K562 (cell line): ENCODE measurements at places on chromosomes 6 and 20.

DNA sequence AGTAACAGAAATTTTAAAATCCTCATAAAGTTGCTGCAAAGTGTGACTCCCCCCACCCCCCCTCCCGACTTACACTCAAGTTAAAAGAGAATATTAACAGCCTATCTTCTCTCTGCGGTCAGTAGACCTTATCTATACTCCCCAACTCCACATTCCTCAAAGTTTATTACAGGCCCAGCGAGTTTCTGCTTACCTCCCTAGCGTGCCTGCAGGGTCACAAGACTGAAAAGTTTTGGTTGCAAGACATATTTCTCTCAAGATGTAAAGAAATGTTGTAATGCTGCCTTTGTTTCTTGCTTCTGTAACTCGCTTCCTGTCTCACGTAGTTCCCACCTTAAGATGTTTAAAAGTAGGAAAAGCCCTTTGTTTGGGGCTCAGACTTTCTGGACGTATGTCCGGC, 699.6 kb downstream of the PHF3 start:
- DNase-seq = no peak

DNA sequence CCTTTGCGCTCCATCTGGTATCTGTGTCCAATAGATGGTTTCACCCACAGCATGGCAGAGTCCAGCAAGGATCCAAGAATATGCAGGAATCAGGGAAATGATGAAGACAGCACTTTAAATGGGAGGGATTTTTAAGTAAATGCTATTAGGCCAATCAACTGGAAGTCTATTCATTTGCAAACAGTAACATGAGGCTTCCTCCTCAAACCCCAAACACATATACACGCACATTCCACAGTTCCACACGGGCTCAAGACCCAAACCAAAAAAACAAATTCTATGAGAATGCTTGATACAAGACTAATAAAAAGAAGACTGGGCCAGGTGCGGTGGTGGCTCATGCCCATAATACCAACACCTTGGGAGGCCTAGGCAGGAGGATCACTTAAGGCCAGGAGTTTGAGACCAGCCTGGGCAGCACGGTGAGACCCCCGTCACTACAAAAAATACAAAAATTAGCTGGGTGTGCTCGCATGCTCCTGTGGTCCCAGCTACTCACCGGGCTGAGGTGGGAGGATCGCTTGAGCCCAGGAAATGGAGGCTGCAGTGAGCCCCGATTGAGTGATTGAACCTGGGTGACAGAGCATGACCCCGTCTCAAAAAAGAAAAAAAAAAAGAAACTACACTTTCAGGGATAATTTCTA, 21.9 kb upstream of the TFAP2C start:
- no peak for DNase-seq

- DNase-seq = no peak
Measured at GRCh38 chr6:16822975-16823717, 61.9 kb upstream of the ATXN1 start.

GRCh38 chr6:152272486-152272885, 364.7 kb downstream of the SYNE1 start:
- no peak for DNase-seq

DNA sequence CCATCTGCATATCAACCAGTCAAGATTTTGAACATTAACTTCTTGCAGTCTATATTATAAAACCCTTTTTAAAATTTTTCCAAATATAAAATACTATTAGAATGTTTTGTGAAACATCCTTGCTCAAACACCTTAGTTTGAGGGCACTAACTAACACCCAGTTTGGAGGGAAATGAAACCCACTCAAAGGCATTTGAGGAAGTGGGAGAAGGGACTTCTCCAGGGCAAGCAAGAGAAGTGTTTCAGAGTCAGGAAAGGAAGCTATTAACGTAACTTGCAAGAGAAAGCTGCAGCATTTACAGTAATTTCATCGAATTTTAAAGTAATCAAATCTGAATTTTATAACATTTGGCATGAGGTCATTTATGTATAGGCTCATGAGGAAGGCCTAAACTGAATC, 21.3 kb downstream of the MTFR2 start:
- no peak for DNase-seq

DNA sequence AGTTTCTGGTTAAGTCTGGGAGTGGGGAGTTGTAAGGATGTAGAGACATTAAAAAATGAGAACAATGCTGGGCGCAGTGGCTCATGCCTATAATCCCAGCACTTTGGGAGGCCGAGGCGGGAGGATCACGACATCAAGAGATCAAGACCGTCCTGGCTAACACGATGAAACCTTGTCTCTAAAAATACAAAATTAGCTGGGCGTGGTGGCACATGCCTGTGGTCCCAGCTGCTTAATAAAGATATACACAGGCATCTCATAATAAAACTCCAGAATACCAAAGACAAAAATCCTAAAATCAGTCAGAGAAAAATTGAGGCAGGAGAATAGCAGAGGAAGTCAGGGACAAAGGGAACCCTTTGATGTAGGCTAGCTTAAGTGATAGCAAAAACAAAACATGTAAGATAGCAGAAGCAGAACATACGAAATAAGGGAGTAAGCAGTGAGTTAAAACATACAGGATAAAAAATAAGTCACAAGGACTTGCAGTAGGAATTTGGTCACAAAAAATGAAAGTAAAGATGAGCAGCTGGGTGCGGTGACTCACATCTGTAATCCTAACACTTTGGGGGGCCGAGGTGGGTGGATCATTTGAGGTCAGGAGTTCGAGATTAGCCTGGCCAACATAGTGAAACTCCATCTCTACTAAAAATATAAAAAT, 23.6 kb downstream of the DDX43 start:
- DNase-seq = peak; percentile 41

- peak; percentile 61 for DNase-seq
Measured at GRCh38 chr20:58447511-58448391, 58.7 kb downstream of the VAPB start.

DNA sequence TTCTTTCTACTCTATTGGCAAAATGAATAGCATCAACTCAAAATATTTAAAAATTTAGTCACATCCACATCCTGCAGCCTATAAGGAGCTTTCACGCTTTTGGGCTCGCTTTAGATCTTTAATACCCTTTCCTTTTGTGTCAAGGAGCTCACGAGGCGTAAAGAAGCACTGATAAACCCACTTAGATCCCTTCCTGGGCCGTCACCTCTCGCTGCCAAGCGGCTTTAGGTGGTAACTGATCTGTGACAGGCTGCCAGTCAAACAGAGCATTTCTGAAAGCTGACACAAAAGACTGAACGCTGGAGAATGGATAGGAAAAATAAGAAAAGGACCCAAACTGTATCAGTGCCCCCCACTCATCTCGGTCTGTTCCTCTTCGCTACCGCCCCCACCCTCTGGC, 385.7 kb upstream of the MMS22L start:
- DNase-seq = no peak

DNA sequence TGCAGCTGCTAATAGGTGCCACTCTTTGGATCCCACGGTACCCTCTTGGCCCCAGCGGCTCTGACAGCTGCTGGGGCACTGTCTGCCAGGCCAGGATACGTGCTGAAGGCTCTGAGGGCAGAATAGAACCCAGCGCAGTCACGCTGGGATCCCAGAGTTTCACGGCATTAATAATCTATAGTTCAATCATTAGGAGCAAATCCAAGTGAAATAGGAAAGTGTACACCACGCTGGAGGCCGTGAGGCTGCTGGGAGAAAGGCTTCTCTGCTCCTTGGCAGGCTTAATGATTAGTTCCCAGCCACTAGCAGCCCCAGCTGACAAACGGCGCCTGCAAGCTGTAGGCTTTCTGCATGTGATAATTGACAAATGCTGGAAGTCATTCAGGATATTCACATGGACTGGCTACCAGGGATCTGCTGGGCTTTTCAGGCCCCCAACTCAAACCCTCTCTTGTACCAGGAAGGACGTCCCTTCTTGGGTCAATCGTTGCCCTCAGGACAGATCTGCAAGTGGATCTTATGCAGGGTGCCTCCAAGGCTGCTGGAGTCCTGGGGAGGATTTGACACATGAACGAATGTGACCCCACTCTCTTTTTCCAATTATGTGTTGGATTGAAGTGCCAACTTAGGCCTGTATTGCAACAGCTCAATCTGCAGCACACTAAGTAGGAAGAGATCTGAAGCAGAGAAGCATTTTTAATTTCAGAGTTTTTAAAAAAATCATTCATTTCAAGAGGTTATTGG, 50.1 kb upstream of the INSM1 start:
- no peak for DNase-seq
